Activated naive CD4-positive, alpha-beta T cell treated with anti-CD3 and anti-CD28 coated beads for 36 hours (primary cell): ENCODE measurements at places on chromosomes 11 and 22.

GRCh38 chr11:16669799-16670415, 68.5 kb upstream of the C11orf58 start:
- DNase-seq = no peak

DNA sequence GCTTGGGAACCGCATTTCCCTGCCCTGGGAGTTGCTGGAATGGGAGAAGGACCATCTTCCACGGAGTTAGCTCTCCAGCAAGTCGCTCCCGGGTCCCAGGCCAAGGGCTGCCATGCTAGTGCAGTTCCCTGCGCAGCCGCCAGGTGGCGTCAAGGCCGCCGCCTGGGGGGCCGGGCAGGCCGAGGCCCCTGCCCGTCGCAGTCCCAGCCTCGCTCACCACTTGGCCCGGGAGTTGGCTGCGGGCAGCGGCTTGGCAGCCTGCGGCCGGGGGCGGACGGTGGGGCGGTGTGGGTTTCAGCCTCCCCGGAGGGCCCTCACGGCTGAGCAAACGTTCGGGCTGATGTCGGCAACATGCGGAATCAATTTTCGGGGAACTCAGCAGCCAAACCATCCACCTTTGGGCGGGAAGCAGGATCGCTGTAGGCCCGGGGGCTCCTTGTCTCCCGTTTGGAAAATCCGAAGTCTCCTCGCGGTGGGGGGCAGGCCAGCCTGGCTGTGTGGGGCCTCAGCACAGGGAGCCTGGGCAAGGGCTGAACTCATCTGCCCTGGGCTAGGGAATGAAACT, 415.1 kb downstream of the SOX6 start:
- DNase-seq = peak; percentile 9

- DNase-seq = no peak
Observed at GRCh38 chr11:130765406-130765805, 150.9 kb downstream of the SNX19 start.

- DNase-seq = no peak
Observed at GRCh38 chr22:46060292-46061123, 83.5 kb upstream of the WNT7B start.

GRCh38 chr22:36037102-36037758, 8.6 kb upstream of the RBFOX2 start:
- no peak for DNase-seq

DNA sequence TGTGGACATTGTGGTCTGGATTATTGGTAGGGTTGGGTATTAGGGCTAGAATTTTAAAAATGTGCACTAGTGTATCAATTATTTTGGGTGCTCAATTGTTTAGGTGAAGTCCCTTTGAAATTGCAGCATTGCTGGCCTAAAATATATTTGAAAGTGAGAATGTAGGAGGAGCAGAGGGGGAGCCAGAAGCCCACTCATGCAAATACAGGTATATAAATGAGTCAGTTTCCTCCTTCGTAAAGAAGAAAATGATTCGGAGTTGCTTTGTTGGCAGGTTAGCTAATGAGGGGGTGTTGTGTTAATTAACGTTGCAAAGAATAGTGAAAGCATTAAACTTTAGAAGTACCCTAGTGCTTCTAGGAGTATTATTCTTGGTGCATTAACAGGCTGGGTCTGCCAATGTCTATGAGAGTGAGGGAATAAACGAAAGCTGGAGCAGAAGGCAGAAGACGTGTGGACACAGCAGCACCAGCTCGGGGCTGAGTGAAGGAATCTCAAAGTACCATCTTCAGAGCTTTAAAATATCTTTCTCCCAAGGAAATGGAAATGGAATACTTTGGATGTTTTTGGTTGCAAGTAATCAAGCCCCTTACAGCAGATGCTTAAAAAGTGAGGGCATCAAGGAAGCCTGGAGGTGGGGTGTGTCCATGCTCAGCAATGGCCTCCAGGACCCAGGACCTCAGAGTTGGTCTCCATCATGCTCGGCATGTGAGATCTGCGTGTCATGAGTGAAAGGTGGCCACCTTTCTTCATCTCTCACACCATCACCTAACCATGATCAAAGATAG, 522.9 kb downstream of the NTM start:
- DNase-seq = no peak

GRCh38 chr22:24049211-24049610, 38.1 kb downstream of the CABIN1 start:
- no peak for DNase-seq

- no peak for DNase-seq
Observed at GRCh38 chr11:35170503-35170902, 31.5 kb downstream of the CD44 start.

- no peak for DNase-seq
Observed at GRCh38 chr22:48942698-48943566, 884.7 kb downstream of the BRD1 start.

DNA sequence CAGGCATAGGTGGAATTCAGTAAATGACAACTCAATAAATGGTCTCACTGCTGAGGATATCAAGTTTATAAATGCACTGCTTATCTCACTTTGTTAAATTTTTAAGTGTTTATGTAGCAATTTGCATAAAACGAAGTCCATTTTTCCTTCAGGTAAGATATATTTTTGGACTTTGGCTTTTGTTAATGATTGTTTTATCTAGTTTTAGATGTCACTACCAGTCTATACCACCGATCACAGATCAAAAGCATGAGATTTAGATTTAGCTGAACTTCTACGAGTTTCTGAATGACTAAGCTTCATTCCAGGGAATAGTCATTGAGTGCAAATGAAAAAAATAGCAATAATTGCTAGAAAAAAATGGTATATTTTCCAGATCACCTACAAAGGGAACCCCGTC, 12.8 kb upstream of the SLC5A12 start:
- DNase-seq = no peak

- peak; percentile 56 for DNase-seq
Observed at GRCh38 chr11:2166091-2166851, 5.3 kb upstream of the INS start.

DNA sequence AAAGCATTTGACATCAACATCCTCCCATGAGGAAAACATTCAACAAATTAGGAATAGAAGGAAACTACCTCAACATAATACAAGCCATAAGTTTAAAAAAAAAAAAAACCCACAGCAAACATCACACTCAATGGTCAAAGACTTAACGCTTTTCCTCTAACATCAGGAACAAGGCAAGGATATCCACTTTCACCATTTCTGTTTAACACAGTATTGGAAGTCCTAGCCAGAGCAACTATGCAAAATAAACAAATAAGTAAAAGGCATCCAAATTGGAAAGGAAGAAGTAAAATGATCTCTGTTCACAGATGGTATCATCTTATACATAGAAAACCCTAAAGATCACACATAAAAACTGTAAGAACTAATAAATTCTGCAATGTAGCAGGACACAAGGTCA, 13.1 kb downstream of the FXYD6 start:
- DNase-seq = no peak

DNA sequence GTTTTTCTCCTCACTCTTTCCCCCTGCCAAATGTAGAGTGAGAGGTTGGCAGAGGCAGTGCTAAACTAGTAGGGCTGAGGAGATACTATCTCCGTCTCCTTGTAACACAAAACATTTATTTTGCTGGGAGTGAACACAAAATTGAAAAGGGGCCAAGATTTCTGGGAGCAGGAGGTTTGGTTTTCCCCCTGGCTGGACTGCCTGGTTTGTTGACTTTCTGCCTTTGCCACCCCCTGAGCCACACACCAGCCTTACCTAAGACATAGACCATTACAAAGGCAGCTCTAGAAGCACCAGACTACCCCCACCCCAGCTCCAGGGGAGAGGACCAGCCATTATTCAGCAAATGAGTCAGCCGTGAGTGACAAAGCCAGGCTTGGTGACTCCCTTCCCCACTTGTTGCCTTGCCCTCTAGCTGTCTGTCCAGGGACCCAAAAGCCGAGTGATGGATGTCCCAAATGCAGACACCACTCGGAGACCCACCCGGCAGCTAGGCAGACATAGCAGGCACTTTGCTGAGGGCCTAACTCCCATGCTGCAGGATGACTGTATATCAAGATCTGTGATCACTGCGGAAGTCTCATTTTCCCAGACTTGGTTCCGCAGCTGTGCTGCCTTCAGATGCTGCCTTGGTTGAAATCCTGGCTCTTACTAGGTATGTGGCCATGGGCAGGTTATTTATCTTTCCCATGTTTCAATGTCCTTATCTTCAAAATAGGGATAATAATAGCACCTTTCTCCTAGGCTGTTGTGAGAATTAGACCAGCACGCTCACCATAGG, 17.7 kb upstream of the CDON start:
- no peak for DNase-seq

GRCh38 chr22:48613566-48614200, 1214.0 kb downstream of the BRD1 start:
- no peak for DNase-seq

- peak; percentile 53 for DNase-seq
Observed at GRCh38 chr22:36439481-36440271, 41.8 kb downstream of the TXN2 start.

DNA sequence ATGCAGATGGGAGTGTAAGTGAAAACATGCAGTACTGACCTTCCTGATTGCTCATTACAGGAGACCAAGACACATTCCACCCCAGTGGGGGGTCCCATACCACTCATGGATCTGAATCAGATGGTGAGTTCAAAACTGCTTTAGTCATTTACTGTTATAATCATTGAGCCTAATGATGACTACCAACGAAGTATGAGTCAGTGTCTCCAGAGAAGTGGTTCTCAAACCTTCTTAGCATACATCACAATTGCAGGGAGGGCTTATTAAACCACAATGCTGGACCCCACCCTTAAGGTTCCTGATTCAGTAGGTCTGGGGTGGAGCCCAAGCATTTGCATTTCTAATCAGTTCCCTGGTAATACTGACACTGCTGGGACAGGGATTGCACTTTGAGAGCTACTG, 75.8 kb downstream of the CD44 start:
- peak; percentile 77 for DNase-seq

- DNase-seq = no peak
Observed at GRCh38 chr11:70411713-70412452, 13.6 kb downstream of the CTTN start.

- DNase-seq = no peak
Observed at GRCh38 chr22:44452531-44453420, 45.3 kb downstream of the RTL6 start.

DNA sequence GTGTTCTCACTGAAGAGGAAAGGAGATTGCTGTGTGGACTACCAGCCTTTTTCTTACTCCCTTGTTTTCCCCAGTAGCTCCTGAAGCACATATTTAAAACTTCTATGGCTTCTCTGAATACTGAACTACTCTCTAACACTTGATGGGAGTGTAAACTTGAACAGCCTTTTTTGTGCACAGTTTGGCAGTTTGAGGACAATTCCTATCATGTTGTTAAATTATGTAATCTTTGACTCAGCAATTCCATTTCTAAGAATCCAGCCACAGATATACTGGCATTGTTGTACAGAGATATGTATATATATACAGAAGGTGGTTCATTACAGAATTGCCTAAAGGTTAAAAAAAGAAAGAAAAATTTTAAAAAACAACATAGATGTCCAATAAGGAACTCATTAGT, 47.1 kb upstream of the EED start:
- no peak for DNase-seq

DNA sequence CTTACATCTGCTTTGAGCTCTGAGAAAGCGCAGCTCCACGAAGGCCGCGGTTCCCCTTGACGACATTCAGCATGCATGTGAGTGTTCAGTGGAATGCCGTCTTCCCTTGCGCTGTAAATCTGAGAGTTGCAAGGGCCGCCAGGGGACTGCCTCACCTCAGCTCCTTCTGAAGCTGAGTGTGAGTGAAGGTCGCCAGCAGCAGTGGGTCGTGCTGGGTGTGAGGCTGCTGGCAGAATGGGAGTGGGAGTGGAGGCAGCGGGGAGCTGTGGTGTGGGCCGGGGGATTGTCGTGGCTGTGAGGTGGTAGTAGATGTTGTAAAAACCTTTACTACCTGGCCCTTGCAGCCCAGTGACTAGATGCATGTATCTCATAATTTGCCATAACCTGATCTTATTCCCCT, 65.2 kb downstream of the PPP6R2 start:
- no peak for DNase-seq

- DNase-seq = no peak
Observed at GRCh38 chr11:83151274-83151977, 5.5 kb upstream of the PCF11 start.

GRCh38 chr22:38033522-38034277, 23.5 kb upstream of the PICK1 start:
- DNase-seq = no peak

DNA sequence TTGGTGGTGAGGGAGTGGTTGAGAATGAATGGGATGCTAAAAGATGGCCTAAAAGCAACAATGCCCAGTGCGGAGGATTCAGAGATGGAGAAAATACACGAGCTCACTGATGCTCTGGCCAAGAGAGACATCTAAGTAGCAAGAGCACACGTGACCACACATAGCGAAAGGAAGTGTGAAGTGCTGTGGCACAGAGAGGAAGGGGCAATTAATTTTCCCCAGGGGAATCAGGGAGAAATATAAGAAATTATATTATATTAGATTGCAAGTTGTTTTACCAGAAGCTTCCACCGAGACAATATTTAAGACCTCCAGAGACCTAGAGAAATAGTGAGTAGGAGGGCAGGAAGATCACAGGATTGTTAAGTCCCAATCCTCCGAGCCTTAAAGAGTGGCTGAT, 80.6 kb downstream of the RCN1 start:
- DNase-seq = no peak

DNA sequence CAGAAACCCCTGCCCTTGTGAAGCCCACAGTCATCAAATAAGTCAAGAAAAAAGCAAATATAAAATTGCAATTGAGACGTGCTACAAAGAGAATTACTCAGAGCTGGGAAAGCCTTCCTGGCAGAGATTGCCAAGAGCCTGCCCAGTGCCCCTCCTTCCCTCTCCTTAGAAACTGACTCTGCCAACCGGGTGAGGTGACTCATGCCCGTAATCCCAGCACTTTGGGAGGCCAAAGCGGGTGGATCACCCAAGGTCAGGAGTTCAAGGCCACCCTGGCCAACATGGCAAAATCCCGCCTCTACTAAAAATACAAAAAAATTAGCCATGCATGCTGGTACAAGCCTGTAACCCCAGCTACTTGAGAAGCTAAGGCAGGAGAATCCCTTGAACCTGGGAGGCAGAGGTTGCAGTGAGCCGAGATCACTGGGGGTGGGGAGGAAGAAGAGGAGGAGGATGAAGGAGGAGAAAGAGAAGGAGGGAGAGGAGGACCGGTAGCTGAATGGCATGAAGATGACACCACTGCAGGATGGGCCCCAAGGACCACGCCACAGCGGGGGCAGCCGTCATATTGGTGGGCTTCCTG, 76.1 kb upstream of the RTL6 start:
- DNase-seq = no peak

GRCh38 chr11:10322830-10323792, 18.2 kb downstream of the ADM start:
- peak; percentile 69 for DNase-seq

DNA sequence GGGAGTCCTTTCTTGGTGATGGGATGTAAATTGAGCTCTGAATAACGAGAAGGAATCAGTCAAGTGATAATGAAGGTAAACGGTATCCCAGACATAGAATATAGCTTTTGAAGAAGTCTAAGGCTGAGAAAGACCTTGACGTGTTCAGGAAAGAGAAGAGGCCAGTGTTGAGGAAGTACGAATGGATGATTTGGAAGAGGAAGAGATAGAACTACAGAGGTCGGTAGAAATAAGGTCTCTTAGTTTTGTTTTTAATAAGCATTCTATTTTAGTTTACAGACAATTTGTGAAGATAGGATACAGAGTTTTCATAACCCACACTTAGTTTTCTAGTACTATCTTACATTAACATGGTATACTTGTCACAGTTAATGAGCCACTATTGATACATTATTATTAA, 1598.1 kb downstream of the FAM181B start:
- no peak for DNase-seq

GRCh38 chr11:132913886-132914285, 618.4 kb downstream of the OPCML start:
- DNase-seq = no peak
